ENCODE measurements at places on chromosomes 6 and 20. TPM values are rescaled to one million over a fixed set of nuclear protein-coding genes. Genes with fewer than 3 reads are reported as not detected.

SIM1 gene
- not detected for total RNA-seq

GMPR gene
- 0.97 TPM for total RNA-seq

- DNase-seq: no peak
Measured at GRCh38 chr6:41008011-41008410, 31.0 kb downstream of the UNC5CL start.

DNA sequence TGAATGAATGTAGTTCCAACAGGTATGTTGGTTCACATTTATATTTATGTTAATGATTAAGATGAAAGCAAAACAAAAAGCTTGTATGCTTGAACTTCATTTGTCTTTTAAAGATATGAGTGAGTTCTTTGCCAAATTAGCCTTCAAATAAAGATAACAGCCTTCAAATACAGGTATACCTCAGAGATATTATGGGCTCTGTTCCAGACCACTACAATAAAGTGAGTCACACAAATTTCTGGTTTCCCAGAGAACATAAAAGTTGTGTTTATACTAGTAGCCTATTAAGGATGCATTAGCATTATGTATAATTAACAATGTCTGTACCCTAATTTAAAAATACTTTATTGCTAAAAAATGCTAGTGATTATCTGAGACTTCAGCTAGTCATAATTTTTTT lies 245.3 kb upstream of the MAN1A1 start:
- no peak for DNase-seq

- DNase-seq: no peak
Measured at GRCh38 chr20:7378864-7379605, 561.2 kb downstream of the HAO1 start.

- DNase-seq: no peak
Measured at GRCh38 chr6:10409233-10409721, 5.6 kb downstream of the TFAP2A start.

- no peak for DNase-seq
Measured at GRCh38 chr6:139994998-139995397, 620.5 kb upstream of the CITED2 start.

ID1 gene
- total RNA-seq: 0.90 TPM

FAM83D gene
- 11.2 TPM for total RNA-seq

DNA sequence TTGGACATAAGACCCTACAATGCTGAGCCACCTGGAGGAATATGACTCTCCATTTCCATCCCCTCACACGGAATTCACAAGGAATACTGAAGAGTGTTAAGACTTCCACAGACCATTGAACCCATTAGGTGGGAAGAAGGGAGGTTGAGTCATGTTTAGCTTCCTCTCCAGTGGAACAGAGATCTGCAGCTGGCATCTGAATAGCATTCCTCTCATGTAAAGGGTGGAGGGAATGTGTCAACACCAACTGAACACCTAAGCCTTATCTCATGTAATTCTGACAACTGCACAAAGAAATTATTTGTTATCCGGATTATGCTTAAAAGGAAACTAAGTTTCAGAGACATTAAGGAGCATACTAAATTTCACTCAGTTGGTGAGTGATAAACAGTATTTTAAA lies 705.9 kb downstream of the MAFB start:
- DNase-seq: no peak

RNF39 gene
- total RNA-seq: not detected

Data from activated CD4-positive, alpha-beta memory T cell treated with anti-CD3 and anti-CD28 coated beads for 36 hours (primary cell).